ENCODE measurements at places on chromosomes 2 and 18. TPM values are rescaled to one million over a fixed set of nuclear protein-coding genes. Genes with fewer than 3 reads are reported as not detected.

DNA sequence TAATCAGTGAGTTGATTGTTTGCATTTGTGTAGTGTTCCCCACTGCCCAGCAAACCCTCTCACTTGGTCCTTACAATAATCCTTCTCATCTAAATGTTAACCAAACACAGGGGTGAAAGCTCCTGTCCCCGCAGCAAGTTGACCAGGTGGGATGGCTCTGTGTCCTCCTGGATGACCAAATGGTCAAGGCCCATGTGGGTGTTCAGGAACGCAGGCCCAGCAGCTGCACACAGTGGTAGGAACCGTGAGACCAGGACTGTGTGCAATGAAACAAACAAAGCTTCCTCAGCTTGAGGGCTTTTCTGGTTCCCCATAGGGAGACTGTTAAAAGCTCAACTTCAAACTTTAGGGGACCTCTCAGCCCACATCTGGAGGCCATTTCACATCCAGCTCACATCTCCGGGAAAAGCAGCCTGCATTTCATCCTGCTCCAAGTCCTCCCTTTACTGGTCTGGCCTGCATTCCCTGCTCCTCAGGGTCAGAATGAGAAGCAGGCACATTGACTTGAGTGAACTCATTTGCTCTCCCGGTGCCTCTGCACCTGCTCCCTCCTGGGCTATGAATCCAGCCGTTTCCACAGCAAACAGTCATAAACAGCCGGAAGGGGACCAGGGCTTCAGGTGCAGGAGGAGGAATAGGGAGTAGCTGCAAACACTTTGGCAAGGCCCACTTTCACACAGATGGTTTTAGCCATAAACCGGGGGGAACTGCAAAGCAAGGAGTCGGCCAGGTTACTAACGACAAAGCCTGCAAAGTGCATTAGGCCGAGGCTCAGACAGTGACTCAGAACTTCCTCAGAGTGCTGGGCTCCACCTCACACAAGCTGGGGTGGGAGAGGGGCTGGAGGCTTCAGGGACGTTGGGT lies 144.7 kb downstream of the CAPN13 start:
- DNase-seq, result no peak

DNA sequence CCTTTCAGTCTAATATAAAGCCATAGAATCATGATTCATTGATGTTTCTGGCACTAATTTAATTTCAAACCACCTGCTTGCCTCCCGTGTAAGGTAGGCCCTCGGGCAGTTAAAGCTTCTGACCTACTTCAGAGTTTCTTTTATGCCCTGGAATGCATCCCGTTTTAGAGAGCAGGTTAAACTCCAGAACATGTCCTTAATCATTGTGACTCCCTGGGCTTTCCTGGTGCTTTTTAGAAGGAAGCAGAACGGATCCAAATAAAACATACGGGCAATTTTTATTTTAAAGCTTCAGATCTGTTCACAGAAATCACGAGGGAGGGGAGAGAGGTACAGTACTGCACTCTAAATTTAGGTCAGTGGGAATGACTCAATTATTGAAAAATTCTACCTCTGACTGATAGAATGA lies 134.8 kb downstream of the GCA start:
- no peak for DNase-seq

DNA sequence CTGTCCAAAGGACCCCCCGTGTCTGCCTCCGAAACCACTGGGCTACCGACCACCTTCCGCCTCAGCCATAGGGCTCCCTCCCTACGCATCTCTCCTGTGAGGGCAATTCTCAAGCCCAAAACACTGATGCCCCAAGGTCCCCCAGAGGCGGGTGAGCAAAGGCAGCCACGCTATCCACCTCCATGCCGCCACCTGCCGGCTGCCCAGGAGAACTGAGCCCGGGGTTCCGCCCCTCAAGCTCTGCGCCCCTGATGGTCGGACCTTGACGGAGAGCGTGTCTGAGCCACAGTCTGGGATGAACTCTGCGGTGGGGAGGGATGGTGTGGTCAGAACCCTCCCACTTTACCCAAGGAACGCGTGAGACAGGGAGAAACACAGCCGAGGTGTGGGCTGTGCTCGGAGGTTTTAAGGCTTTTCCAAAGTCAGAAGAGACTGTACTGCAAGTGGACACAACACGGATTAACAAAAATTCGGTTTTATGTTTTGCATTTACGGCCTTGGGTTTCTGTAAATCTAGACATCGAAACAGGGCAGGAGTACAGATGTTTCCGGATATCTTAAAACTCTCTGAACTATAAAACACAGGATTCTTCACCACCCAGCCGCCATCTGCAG lies 114.1 kb downstream of the ZNF516 start:
- DNase-seq, result no peak

- no peak for DNase-seq
These were observed 174.2 kb downstream of the WDR7 start for GRCh38 chr18:56825321-56825720.

- DNase-seq, result peak; percentile 34
These were observed 73.3 kb upstream of the KLF7 start for GRCh38 chr2:207238831-207239701.

DNA sequence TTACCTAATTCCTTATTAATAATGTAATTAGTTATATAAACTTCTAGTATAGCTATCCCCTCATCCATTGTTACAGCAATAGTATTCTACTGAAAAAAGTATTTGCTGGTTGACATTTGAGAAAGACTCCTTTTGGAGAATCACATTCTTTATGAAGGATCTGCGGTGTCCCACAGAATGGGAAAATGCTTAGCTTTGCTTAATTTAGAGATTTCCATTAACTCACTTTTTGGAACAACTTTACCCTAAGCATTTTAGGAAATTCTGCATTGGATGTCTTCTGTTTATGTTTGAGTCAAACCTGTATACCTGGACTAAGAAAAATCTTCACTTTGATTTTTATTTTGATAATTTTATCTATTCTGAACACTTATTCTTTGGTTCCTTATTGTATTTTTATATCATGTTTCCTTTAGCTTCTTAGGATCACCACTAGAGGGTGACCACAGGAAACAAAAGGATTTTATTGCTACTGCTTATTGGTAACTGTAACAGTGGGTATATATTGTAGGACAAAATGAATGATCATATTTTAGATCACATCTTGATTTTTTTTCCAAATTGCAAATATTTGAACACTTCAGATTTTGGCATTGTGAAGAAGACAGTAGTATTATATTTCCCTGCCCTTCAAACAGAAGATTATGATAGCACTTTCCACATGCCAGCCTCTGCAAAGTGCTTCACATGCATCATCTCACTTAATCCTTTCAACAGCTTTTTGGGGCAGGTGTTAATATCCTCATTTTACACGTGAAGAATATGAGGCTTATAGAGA lies 79.6 kb downstream of the MIB1 start:
- DNase-seq, result no peak

GRCh38 chr2:98036349-98037000 lies 40.7 kb upstream of the TMEM131 start:
- peak; percentile 33 for DNase-seq

DNA sequence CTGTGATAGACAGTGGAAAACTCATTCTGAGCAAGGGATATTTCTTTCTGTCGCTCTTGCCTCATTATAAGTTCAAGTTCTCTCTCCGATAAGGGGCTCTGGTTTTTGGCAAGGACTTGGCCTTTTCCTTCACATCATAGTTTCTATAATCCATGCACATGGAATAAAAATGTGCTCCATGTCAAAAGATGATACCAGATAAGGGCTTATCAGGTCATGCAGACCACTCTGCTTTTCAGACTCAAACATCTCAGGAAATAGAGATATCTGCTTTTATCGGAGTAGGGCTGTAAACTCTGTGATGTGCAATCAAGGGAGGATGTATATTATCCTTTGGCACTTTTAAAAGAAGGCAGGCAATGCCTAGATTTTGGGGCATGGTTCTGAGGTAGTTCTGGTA lies 45.0 kb upstream of the DARS1 start:
- no peak for DNase-seq

DNA sequence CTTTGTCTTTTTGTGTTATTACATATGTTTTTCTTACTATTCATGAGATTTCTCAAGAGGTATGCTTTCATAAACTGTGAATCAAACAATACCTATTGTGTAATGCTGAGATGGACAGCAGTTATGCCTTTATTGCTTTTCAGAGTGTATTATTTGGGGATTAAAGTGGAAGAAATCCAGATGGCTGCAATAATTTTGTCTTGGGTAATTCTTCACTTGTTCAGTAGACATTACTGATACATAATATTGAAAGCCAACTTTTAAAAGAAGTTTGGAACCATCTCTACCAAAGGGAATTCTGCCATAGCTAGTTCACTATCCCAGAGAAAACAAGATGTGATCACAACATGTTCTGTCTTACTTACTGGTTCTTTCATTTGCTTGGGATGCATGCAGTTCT lies 253.4 kb upstream of the ZSWIM2 start:
- DNase-seq, result no peak

GRCh38 chr2:39728941-39729351 lies 50.1 kb downstream of the THUMPD2 start:
- no peak for DNase-seq

DNA sequence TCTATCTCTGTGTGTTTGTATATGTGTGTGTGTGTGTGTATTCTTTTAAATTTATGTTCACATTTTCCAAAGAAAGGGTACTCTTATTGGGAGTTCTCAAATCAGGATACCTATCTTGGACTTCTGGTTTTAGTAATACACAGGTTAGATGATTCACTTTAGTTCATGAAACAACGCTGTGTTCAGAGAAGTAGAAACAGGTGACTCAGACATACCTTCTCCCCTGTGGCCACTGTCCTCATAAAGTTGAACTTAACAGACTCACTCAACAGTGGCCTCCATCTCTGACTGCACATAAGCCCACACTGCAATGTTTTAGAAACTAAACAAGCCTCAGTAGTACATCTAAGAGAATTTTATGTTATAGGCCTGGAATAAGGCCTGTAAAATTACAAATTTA lies 566.6 kb upstream of the VRK2 start:
- no peak for DNase-seq

- DNase-seq, result no peak
These were observed 98.3 kb downstream of the NAB1 start for GRCh38 chr2:190746971-190747761.

GRCh38 chr2:4272261-4272858 lies 569.0 kb downstream of the DCDC2C start:
- DNase-seq, result no peak

DNA sequence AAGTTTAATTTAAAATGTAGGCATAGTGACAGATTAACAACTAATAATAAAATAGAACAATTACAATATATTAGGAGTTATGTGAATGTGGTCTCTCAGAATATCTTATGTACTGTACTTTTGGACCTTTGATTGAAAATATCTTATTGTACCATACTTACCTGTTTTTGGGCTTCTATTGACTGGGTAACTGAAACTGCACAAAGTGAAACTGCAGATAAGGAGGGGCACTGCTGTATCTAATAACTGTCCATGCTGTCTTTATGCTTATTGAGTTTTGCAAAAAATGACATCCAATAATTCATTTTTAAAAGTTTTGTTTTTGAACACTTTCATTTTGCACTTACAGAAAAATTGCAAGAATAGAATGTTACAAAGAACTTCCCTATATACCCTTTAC lies 19.9 kb downstream of the BIRC6 start:
- DNase-seq, result no peak

REG1B gene
- total RNA-seq, result not detected

FAM117B gene
- 30.5 TPM for total RNA-seq

PPIL3 gene
- 15.2 TPM for total RNA-seq

CCDC150 gene
- total RNA-seq, result 0.50 TPM
